Urinary bladder (tissue), 4 donors: ENCODE measurements at places on chromosomes 11 and 22. TPM values are rescaled to one million over a fixed set of nuclear protein-coding genes. Genes with fewer than 3 reads are reported as not detected.

- DNase-seq: no peak
Observed at GRCh38 chr11:94742665-94743064, 25.5 kb upstream of the AMOTL1 start.

GRCh38 chr22:49925525-49926128 lies 7.2 kb downstream of the CRELD2 start:
- DNase-seq: no peak

DNA sequence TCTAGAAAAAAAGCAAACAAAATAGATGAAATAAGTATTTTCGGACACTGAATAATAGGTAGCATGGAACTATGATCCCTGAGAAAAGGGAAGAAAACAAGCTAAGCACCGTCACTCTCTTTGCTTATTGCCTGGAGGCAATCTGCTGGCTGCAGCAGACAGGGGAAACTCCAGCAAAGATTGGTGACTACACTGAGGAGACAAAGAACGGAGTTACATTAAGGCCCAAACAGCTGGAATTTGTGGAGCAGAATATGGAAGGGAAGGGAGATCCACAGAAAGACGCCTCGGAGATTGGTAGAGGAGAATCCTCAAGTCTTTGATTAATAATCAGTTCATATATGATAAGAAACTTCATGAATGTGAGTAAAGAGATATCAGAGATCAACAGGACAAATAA lies 150.2 kb downstream of the TYR start:
- no peak for DNase-seq

DNA sequence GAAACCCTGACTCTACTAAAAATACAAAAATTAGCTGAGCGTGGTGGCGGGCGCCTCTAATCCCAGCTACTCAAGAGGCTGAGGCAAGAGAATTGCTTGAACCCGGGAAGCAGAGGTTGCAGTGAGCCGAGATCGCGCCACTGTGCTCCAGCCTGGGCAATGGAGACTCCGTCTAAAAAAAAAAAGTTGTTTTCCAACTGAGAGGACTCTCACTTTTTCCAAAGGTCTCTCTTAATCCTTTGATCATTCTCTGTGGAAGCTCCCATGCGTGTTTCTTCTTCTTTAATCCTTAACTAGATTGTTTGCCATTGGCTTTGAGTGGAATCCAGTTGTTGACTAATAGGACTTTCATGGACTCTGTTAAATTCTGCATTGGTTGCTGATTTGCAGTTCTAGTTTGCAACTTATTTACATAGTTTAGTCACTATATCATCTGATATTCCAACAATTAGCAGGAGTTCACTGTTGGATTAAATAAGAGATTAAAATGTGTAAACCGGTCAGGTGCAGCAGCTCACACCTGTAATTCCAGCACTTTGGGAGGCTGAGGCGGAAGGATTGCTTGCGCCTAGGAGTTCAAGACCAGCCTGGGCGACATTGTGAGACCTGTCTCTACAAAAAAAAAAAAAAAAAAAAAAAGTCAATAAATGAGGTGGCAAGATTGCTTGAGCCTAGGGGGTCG lies 79.7 kb downstream of the C22orf31 start:
- DNase-seq: no peak

GRCh38 chr22:23754980-23755636 lies 883 bp upstream of the VPREB3 start:
- DNase-seq: no peak

GRCh38 chr11:125481531-125481930 lies 14.5 kb downstream of the FEZ1 start:
- no peak for DNase-seq

DNA sequence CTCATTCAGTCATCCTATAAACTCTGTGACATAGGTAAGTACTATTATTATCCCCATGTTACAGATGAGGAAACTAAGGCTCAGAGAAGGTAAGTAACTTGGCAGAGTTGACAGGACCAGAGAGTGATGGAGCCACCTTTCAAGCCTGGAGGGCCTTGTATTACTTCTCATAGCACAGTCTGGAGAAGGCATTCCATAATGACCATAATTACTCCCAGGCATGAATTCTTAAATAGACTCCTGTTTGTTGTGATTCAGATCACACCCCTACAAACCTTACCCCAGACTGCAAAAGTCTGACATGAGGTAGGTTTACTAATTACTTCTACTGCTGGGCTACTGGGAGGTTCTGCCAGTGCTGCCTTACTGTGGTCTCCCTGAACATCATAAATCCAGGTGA lies 77.0 kb downstream of the CD44 start:
- DNase-seq: no peak

- no peak for DNase-seq
Observed at GRCh38 chr11:128424271-128424711, 163.1 kb downstream of the ETS1 start.

- no peak for DNase-seq
Observed at GRCh38 chr22:20089226-20089976, 9.4 kb downstream of the DGCR8 start.

GRCh38 chr11:34379079-34379478 lies 21.3 kb upstream of the ABTB2 start:
- DNase-seq: no peak

- DNase-seq: no peak
Observed at GRCh38 chr11:112062923-112063322, 10.9 kb downstream of the PIH1D2 start.

DNA sequence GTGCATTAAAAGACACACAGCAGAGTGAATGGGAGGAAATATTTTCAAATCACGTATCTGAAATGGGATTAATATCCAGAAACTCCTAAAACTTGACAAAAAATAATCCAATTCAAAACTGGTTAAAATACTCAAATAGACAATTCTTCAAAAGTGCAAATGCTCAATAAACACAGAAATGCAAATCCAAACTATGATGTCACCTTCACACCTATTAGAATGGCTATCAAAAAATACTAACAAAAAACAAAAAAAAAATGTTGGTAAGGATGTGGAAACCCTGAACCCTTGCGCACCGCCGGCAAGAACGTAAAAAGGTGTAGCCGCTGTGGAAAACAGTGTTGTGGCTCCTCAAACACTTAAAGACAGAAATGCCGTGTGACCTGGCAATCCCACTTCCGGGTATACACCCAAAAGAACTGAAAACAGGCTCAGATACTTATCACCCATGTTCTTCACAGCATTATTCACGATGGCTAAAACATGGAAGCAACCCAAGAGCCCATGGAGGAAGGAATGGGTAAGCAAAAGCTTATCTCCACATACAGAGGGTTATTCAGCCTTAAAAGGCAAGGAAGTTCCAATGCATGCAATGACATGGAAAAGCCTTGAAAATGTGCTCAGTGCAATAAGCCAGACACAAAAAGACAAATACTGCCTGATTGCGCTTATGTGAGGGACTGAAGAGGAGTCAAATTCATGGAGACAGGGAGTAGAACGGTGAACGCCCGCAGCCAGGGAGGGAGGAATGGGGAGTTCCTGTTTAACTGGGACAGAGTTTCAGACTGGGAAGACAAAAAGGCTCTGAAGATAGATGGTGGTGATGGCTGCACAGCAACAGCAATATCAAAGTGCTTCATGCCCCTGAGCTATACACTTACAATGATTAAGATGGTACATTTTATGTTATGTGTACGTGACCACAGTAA lies 19.6 kb downstream of the BRD1 start:
- no peak for DNase-seq

DNA sequence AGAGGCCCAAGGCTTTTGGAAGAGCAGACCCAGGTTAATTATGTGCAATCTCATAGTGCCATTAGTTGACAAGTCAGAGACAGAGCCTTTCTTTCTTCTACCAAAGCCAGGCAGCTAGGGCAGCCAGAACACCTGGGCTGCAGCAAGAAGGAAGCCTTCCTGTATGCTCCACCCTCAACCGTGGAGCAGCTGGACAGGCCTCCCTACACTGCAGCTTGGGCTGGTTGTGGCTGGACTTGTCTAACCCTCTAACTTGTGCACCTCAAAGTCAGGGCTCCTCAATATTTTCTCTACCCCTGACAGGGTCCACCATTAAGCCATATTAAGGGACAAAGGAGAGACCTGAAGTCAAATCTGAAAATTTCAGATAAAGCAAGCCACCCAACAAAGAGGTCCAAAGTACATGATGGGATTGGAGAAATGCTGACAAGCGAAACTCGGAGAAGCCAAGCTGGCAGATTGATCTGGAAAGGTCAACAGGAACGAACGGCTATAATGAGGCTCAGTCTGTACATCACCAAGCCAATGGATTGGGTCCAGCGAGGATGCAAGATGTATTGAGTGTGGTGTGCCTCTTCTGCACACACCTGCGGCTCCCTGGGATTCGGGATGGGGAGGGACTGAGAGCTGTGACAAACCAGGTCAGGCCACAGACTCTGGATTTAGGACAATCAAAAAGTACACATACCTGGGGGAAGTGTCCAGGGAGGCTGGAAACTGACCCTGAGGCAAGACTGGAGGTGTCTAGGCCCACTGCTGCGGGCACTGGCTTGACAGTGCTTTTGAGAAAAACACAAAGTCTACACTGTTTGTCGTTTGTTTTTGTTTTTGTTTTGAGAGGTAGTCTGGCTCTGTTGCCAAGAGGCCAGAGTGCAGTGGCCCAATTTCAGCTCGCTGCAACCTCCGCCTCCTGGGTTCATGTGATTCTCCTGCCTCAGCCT lies 11.7 kb upstream of the SLC43A3 start:
- no peak for DNase-seq

DNA sequence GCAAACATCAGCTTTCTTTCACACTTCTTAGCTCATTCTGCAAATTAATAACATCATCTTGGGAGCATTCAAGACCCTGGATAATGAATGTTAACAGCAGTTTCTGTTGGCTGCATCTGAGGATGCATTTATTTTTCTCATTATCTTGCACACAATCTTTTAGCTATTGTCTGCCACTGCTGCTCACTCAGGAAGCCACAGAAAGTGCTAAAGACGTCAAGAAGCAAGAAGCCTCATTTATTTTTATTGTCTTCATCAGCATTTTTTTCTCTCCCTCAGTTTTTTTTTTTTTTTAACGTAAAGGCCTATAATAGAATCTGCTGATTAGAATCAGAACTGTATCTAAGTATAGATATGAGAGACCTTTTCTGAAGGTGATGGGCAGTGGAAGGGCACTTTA lies 1339.4 kb downstream of the FAM181B start:
- no peak for DNase-seq

DNA sequence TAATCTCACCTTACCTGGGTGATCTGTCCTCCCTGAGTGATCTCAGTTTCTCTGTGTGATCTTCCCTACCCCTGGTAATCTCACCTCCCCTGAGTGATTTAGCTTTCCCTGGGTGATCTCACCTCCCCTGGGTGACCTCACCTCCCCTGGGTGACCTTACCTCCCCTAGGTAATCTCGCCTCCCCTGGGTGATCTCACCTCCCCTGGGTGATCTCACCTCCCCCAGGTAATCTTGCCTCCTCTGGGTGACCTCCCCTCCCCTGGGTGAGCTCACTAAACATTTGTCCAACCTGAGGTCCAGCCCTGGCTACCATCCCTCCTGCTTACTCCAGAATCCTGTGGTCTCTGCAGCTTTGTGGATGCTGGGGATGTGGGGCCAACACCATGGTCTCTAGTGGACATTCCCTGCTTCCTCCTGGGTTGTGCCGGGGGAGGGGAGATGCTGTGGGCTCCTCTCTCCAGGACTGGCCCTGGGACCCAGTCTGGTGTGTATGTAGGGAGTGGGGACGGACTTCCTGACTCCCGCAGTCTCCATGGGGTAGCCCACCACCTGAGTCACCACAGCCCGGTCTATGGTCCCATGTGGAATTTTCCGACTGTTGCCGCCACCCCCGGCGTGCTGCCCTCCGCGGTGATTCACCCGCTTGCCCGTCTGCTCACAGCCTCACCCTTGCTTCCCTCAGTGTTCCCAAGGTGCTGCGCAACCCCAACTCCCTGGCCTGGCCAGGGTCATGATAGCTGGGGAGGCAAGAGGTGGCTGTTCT lies 9.9 kb downstream of the LSP1 start:
- DNase-seq: no peak

DNA sequence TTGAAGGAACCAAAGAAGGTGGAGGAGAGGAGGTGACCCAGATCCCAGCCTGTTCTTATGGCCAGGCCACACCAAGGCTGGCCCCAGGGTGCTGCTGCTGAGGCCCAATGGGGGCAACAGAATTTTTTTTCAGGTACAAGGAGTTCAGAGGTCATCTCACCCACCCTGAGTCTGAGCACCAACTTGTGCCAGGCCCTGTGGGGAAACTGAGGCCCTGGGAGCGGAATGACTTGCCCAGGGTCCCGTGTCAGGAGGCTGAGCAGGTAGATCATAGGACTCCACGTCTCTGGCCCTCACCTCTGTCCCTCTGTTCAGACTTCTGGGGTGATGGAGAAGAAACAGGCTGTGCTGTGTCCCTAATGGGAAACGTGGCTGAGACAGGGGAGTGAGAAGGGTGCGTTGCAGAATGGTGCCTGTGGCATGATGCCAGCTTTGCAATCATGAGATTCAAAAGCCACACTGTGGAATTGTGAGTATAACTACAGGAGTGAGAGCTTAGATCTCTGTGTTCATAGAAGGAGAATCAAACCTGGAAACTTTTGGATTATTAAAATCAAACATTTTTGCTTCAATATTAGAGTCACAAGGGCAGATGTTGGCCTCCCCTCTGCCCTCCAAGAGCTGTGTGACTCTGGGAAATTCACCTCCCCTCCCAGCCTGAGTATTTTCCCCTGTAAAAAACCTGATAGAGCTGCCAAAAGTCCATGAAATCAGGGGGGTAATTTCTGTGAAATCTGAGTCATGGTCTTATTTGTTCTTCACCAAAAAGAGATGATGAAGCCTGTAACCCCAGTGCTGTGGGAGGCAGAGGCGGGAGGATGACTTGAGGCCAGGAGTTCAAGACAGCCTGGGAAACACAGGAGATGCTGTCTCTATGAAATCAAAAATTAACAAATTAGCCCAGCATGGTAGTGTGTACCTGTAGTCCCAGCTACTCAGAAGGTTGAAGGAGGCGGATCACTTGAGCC lies 874 bp downstream of the APOL1 start:
- DNase-seq: no peak

The MMP12 gene
- total RNA-seq: 3.8 TPM

The OR5F1 gene
- total RNA-seq: not detected

The MYRF gene
- total RNA-seq: 4.7 TPM

The SH3BP1 gene
- 10.9 TPM for total RNA-seq
